ENCODE measurements at places on chromosomes 1 and 21. TPM values are rescaled to one million over a fixed set of nuclear protein-coding genes. Genes with fewer than 3 reads are reported as not detected.

The CELA2B gene
- not detected for total RNA-seq

GRCh38 chr1:221286399-221286798 is 407.2 kb downstream of the HLX start:
- H3K4me1 ChIP-seq = no peaks in the 10 kb centered on the region
- H3K27ac ChIP-seq = no peak overlapping the region
- DNase-seq = no peak
- no peaks in the 10 kb centered on the region for H3K36me3 ChIP-seq
- H3K27me3 ChIP-seq = no peaks in the 10 kb centered on the region

DNA sequence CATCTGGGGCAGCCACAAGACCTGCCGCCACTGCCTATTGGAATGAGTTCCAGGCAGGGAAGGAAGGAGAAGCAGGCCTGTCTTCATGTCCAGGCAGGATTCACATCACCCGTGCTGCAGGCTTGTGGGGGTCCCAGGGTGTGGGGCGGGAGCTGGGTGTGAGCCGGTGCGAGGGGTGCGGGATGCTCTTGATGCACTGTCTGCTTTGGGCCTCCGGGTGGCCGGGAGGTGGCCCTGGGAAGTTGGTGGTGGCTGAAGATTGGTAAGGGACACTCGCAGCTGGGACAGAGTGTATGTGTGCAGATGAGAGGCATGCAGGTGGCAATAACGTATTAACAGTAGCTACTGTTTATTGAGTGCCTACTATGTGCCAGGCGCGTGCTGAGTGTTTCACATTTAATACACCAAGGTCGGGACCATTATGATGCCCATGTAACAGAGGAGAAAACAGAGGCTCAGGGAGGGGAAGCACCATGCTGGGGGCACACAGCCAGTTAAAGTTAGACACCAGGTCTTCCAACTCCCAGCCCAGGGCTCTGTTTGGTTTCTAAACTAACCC is 3.3 kb downstream of the CROCC start:
- no peak overlapping the region for H3K27ac ChIP-seq
- DNase-seq = no peak
- no peaks in the 10 kb centered on the region for H3K36me3 ChIP-seq
- H3K4me1 ChIP-seq = peaks cover 8% of the 10 kb centered on the region

The WNT9A gene
- total RNA-seq = 0.04 TPM

DNA sequence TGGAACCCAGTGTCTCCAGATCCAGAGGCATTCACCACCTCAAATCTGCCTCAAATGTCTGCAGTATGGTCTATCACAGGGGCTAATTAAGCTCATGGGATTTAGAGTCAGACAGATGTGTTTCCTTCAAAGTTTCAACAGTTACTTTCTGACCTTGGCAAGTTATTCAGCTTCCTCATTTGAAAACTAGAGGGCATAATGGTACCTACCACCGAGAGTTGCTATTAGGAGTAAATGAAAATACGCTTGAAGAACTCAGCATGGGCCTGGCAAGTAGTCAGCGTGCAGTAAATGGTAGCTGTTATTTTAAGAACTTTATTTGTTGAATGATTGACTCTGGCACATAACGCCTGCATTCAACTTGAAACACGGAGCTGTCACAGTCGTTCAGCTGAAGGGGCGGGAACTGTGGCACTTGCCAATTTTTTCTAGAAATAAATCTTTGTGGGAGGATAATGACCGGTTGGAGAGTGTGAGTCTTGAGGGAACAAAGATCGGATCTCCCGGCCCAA is 1.2 kb upstream of the CAP1 start:
- H3K27me3 ChIP-seq = no peaks in the 10 kb centered on the region
- no peak for DNase-seq
- peak overlapping the region; percentile 94 for H3K27ac ChIP-seq

All from HepG2 (cell line).